Tibial artery (tissue), 4 donors: ENCODE measurements at places on chromosomes 2 and 18.

DNA sequence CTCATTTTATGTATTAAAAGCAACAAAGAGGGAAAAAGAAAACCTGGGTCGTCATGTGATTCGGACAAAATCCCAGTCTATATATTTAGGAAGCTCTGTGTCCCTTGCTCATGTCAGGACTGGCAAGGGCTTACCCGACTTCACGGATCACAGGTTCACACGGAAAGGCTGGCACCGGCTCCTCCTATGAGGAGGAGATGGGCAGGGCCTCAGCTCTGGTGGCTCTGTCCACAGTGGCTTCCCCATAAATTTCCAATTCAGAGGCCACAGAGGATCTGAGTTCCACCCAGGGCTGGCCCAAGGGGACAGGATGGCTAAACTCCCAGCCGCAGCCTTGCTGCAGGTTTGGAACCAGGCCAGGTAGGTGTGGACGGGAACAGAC is 186.8 kb downstream of the BCL2 start:
- H3K27me3 ChIP-seq = no peaks in the 10 kb centered on the region
- H3K36me3 ChIP-seq = no peaks in the 10 kb centered on the region
- DNase-seq = no peak
- H3K27ac ChIP-seq = no peak overlapping the region

DNA sequence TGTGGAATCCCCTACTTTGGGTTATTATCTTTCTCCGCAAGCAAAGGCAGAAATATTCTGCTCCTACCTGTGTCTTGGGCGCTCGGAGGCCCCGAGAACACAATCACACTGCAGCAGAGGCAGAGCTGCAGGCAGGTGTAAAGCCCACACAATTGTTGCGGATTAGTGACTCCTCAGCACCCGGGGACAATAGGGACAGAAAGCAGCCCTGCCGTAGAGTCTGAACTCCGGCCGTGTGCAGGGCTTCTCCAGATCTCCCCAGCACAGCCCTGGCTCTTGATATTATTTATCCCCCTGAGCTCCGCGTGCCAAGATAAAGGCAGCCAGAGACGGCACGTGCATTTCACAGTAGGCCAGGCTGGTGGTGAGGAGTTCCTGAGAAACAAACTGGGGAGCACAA is 229.2 kb downstream of the EN1 start:
- no peaks in the 10 kb centered on the region for H3K36me3 ChIP-seq
- H3K27ac ChIP-seq = no peak overlapping the region
- peaks cover 9% of the 10 kb centered on the region for H3K27me3 ChIP-seq
- DNase-seq = no peak
- no peak overlapping the region for H3K4me3 ChIP-seq
- H3K4me1 ChIP-seq = no peaks in the 10 kb centered on the region

- no peak overlapping the region for H3K27ac ChIP-seq
- no peak for DNase-seq
- no peaks in the 10 kb centered on the region for H3K4me1 ChIP-seq
- H3K36me3 ChIP-seq = no peaks in the 10 kb centered on the region
- no peaks in the 10 kb centered on the region for H3K27me3 ChIP-seq
Observed at GRCh38 chr18:65336411-65336810, 414.4 kb upstream of the CDH7 start.

DNA sequence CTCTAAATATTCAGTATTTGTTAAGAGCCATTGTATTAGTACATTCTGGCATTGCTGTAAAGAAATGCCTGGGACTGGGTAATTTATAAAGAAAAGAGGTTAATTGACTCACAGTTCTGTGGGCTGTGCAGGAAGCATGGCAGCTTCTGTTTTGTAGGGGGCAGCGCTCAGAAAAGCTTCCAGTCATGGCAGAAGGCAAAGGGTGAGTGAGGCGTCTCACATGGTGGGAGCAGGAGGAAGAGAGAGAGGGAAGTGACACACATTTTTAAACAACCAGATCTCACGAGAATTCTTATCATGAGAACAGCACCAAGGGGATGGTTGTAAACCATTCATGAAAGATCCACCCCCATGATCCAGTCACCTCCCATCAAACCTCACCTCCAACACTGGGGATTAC is 13.8 kb upstream of the CCDC102B start:
- H3K27me3 ChIP-seq = no peaks in the 10 kb centered on the region
- H3K27ac ChIP-seq = no peak overlapping the region
- no peak overlapping the region for H3K4me3 ChIP-seq
- no peak for DNase-seq
- H3K4me1 ChIP-seq = no peaks in the 10 kb centered on the region
- no peaks in the 10 kb centered on the region for H3K36me3 ChIP-seq

- H3K4me1 ChIP-seq = peaks cover 9% of the 10 kb centered on the region
- H3K36me3 ChIP-seq = no peaks in the 10 kb centered on the region
- no peak overlapping the region for H3K27ac ChIP-seq
- DNase-seq = no peak
Observed at GRCh38 chr2:241009191-241009590, 10.8 kb downstream of the SNED1 start.

GRCh38 chr2:199219551-199219950 is 238.2 kb downstream of the SATB2 start:
- H3K4me1 ChIP-seq = no peaks in the 10 kb centered on the region
- H3K27me3 ChIP-seq = no peaks in the 10 kb centered on the region
- no peak overlapping the region for H3K4me3 ChIP-seq
- no peak for DNase-seq
- no peaks in the 10 kb centered on the region for H3K36me3 ChIP-seq

GRCh38 chr2:17518212-17519154 is at the start of gene RAD51AP2:
RAD51AP2 (minus strand) TSS chr2:17518440; CDS start chr2:17518415, 25 bp downstream.
- DNase-seq = peak; percentile 83
- no peaks in the 10 kb centered on the region for H3K36me3 ChIP-seq
- H3K4me1 ChIP-seq = peaks cover 8% of the 10 kb centered on the region
- H3K4me3 ChIP-seq = peak within 1 kb of the TSS; percentile 47
- peak within 1 kb of the TSS; percentile 79 for H3K27ac ChIP-seq

DNA sequence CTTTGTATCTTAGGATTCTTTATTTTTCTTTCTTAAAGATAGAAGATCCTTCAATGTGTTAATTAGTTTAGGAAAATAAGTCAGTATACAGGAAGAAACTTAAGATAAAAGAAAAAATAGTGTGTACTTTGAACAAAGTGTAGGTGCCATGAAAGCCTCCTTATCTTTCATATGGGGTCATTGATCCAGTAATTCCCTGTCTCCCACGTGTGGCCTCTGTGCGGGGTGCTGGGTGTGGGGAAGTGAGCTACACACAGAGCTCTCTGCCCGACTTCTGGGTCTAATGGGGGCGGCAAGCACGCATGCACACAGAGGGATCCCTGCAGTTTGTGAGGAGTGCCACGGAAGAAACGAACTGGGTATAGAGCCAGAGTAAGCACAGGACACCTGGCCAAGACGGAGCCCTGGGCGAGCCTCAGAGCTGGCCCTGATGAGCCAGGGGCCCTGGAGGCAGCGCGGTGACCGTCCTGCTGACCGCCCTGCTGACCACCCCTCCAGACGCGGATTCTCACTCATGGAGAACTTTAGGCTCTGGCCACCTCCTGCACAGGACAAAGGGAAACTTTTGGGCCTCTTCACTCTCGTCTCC is 253.5 kb downstream of the ACKR3 start:
- H3K36me3 ChIP-seq = no peaks in the 10 kb centered on the region
- DNase-seq = peak; percentile 44
- no peaks in the 10 kb centered on the region for H3K27me3 ChIP-seq
- peaks cover 14% of the 10 kb centered on the region for H3K4me1 ChIP-seq
- H3K27ac ChIP-seq = no peak overlapping the region

- no peak for DNase-seq
- H3K4me3 ChIP-seq = no peak overlapping the region
- H3K27me3 ChIP-seq = peaks cover 22% of the 10 kb centered on the region
- no peak overlapping the region for H3K27ac ChIP-seq
- no peaks in the 10 kb centered on the region for H3K36me3 ChIP-seq
- no peaks in the 10 kb centered on the region for H3K4me1 ChIP-seq
Observed at GRCh38 chr2:72090271-72090720, 57.4 kb downstream of the CYP26B1 start.

DNA sequence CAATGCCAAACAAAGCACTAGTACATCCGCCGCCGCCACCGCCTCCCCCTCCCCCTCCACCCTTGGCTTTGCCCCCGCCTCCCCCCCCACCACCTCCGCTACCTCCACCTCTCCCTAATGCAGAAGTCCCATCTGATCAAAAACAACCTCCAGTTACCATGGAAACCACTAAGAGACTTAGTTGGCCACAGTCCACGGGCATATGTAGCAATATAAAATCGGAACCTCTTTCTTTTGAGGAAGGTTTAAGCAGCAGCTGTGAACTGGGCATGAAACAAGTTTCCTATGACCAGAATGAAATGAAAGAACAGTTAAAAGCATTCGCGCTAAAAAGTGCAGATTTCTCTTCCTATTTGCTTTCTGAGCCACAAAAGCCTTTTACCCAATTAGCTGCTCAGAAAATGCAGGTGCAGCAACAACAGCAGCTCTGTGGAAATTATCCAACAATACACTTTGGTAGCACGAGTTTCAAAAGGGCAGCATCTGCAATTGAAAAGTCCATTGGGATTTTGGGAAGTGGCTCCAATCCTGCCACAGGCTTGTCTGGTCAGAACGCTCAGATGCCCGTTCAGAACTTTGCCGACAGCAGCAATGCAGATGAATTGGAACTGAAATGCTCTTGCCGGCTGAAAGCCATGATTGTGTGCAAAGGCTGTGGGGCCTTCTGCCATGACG is 168.0 kb downstream of the ASXL3 start:
- H3K4me3 ChIP-seq = no peak overlapping the region
- no peak for DNase-seq
- H3K4me1 ChIP-seq = no peaks in the 10 kb centered on the region
- peaks cover 13% of the 10 kb centered on the region for H3K36me3 ChIP-seq
- H3K27ac ChIP-seq = no peak overlapping the region

DNA sequence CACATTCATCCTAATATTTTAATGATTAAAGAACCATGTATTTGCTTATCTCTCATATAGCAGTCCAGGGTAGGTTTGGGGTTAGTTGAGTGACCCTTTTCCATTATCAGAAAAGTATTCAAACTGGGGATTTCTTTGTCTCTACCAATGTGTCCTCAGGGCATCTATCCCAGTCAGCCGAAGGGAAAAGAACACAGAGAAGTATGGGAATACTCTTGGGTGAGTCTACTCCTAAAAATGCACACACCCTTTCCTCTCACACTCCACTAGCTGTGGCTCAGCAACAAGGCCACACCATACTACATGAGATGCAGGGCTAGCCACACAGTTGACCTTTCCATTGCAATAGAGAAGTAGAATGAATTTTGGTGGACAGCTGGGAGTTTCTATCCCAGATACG is 114.3 kb downstream of the NXPH2 start:
- no peaks in the 10 kb centered on the region for H3K36me3 ChIP-seq
- no peaks in the 10 kb centered on the region for H3K27me3 ChIP-seq
- H3K4me3 ChIP-seq = no peak overlapping the region

DNA sequence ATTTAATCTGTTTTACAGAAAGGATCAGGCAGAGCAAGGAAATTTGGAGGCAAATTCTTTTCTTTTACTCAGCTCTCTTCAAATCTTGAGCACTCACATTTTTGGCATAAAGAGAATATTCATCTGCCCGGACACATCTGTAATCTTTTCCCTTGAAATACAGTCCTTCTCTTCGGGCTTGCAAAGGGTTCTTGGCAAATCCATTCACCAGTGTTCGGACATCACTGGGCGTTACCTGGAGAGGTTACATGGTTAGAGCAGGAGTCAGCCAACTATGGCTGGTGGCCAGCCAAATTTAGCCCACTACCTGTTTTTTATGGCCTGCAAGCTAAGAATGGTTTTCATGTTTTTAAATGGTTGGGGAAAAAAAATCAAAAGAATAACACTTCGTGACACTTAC is 2.1 kb downstream of the PFN4 start:
- H3K27ac ChIP-seq = no peak overlapping the region
- H3K36me3 ChIP-seq = no peaks in the 10 kb centered on the region
- no peaks in the 10 kb centered on the region for H3K27me3 ChIP-seq
- DNase-seq = no peak

DNA sequence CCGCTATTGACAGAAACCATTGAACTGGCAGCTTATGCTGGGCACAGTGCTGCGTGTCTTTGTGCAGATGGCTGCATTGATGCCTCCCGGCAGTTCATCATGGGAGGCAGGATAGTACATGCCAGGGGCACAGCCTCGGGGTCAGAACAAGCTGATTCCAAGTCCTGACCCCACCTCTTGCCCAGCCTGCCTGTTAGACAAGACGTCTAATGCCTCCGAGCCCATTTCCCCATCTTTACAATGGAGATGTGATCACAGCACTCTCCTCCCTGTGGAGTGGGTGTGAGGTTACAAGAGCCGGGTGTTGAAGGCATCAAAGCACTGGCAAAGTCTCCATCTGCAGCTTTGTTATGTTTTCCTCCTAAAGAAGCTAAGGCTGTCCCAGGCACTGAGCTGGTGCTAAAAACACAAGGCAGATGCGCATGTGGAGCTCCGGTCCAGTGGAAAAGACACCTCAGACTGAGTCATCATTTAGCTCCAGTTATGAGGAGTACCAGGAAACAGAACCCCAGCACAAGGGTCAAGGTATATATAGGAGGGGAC is 125.7 kb upstream of the EPAS1 start:
- peak overlapping the region; percentile 48 for H3K27ac ChIP-seq
- DNase-seq = no peak
- H3K27me3 ChIP-seq = no peaks in the 10 kb centered on the region
- peaks cover 11% of the 10 kb centered on the region for H3K36me3 ChIP-seq
- H3K4me3 ChIP-seq = no peak overlapping the region

- H3K27ac ChIP-seq = no peak overlapping the region
- H3K36me3 ChIP-seq = no peaks in the 10 kb centered on the region
- no peak overlapping the region for H3K4me3 ChIP-seq
- no peak for DNase-seq
Observed at GRCh38 chr2:237298151-237299118, 115.5 kb downstream of the COL6A3 start.

GRCh38 chr2:16525265-16525887 is 140.3 kb downstream of the CYRIA start:
- no peak overlapping the region for H3K27ac ChIP-seq
- DNase-seq = no peak
- no peaks in the 10 kb centered on the region for H3K4me1 ChIP-seq
- no peak overlapping the region for H3K4me3 ChIP-seq
- no peaks in the 10 kb centered on the region for H3K36me3 ChIP-seq

- peak overlapping the region; percentile 70 for H3K27ac ChIP-seq
- H3K36me3 ChIP-seq = no peaks in the 10 kb centered on the region
- DNase-seq = peak; percentile 71
- H3K4me3 ChIP-seq = no peak overlapping the region
- H3K4me1 ChIP-seq = peaks cover 72% of the 10 kb centered on the region
Observed at GRCh38 chr2:55862246-55862645, 61.3 kb downstream of the EFEMP1 start.

DNA sequence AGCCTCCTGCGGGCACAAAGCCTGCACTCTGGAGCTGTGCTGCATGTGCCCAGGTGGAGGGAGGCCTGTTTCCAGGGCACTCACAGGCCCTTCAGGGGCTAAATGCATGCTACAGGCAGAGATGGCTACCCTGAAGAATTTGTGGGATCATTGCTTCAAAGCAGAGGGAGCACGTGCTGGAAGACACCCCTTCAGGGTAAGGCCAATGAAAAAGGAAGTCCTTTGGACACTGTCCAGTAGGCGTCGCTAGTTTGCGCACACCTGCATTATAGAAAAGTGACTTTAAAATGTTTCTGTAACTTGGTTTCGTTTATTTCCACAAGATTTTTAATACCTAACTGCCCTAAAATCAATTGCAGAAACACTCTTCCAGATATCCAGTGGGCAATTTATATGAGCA is 325.3 kb downstream of the ZNF516 start:
- no peaks in the 10 kb centered on the region for H3K4me1 ChIP-seq
- no peak overlapping the region for H3K27ac ChIP-seq
- H3K4me3 ChIP-seq = no peak overlapping the region
- no peaks in the 10 kb centered on the region for H3K27me3 ChIP-seq
- DNase-seq = no peak

- H3K36me3 ChIP-seq = no peaks in the 10 kb centered on the region
- peaks cover 12% of the 10 kb centered on the region for H3K4me1 ChIP-seq
- H3K27ac ChIP-seq = no peak overlapping the region
- H3K4me3 ChIP-seq = no peak overlapping the region
- H3K27me3 ChIP-seq = no peaks in the 10 kb centered on the region
- DNase-seq = peak; percentile 46
Observed at GRCh38 chr2:239763433-239764097, 261.6 kb downstream of the NDUFA10 start.
